ENCODE measurements at places on chromosomes 3 and 15.
A peak's percentile ranks its signal among the peaks of the same experiment; 100 is the strongest.

DNA sequence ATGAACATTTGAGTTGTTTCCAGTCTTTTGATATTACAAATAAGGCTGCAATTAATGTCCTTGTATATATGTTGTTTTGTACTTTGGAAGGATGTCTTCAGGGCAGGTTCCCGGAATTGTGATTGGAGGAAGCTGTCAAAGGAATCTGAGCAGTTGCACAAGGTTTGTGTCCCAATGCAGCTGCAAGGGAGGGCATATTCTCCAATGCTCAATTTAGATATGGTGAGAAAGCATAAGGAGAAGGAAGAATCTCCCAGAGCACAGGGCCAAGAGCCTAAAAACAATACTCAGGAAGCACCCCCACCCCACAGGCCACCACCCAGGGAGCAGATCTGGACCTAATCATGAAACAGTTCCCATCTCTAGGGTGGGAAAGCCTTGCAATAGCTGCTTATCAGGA is 228.0 kb upstream of the LRRFIP2 start:
- DNase-seq = no peak

DNA sequence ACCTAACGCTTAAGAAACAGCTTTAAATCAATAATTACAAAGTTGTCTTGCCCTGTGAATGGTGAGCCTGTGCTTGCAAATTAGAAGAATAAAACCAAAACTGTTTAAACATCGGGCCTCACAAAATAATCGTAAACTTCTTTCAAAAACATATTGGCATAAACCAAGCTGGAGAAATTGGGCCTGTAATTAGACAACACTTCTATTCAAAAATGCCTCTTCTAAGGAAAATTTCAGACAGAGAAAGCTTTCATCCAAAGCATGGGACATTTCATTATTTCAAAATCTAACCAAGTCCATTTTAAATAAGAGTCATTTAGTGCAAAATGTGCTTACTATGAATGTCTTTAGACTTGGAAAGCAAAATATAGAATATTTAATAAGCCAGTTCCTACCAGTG is 35.5 kb upstream of the GNB4 start:
- DNase-seq = no peak

DNA sequence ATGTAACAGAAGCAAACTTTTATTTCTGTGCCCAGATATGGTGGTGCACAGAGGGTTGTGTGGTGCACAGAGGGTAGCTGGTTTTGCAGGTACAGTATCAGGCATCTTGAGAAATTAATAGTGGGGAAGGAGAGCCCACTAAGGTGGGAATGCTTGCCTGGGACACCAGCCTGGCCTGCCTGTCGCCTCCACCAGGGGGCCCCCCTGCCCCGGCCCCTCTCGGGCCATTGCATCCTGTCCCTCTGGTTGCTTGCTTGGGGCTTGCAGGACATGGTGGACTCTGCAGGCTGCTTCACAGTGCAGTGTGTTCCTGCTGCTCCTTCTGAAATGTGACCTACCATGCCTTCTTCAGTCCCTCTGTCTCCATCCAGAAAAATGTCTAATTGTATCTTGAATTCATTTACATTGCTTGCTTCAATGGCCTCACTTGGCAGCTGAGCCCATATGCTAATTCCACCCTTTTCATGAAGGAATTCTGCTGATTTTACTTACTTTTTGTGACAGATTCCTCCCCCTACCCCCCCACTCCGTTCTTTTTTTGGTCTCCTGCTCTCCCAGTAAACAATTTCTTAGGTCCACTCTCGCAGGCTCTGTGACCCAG is 73.6 kb downstream of the EEFSEC start:
- no peak for DNase-seq

- DNase-seq = no peak
Observed at GRCh38 chr3:140695361-140696061, 17.6 kb downstream of the TRIM42 start.

GRCh38 chr15:69074001-69074842 is 59.7 kb downstream of the NOX5 start:
- peak; percentile 3 for DNase-seq

DNA sequence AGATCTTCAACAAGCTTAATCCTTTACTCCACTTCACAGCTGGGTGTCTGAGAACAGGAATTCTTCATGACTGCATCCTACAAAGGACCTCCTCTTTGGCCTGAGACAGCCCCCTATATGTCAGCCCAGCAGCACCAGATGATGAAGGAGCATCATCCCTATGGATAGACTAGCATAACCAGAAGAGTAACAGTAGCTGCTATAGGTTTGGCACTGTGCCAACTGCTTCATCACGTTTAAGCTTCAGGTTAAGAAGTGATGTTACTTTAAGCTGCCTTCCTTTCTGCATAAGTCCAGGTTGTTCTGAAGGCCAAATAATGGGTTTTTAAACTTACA is 50.6 kb downstream of the CMSS1 start:
- DNase-seq = peak; percentile 15

DNA sequence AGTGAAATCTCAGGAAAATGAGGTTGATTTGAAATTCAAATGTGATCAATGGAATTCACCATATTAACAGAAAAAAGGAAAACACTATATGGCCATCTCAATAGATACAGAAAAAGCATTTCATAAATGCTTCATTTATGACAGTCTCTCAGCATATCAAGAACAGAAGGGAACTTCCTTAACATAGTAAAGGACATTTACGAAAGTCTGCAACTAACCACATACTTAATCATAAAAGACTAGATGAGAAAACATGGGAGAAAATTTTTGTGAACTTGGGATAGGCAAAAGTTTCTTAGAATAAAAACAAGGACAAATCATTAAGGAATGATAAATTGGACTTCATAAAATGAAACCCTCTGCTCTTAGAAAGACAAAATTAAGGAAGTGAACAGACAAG is 24.7 kb upstream of the TIPARP start:
- DNase-seq = no peak

GRCh38 chr3:12284591-12284990 is 4.3 kb upstream of the PPARG start:
- no peak for DNase-seq

All from NCI-H2029 (cell line).